ENCODE measurements at places on chromosomes 13 and 19. TPM values are rescaled to one million over a fixed set of nuclear protein-coding genes. Genes with fewer than 3 reads are reported as not detected.

DNA sequence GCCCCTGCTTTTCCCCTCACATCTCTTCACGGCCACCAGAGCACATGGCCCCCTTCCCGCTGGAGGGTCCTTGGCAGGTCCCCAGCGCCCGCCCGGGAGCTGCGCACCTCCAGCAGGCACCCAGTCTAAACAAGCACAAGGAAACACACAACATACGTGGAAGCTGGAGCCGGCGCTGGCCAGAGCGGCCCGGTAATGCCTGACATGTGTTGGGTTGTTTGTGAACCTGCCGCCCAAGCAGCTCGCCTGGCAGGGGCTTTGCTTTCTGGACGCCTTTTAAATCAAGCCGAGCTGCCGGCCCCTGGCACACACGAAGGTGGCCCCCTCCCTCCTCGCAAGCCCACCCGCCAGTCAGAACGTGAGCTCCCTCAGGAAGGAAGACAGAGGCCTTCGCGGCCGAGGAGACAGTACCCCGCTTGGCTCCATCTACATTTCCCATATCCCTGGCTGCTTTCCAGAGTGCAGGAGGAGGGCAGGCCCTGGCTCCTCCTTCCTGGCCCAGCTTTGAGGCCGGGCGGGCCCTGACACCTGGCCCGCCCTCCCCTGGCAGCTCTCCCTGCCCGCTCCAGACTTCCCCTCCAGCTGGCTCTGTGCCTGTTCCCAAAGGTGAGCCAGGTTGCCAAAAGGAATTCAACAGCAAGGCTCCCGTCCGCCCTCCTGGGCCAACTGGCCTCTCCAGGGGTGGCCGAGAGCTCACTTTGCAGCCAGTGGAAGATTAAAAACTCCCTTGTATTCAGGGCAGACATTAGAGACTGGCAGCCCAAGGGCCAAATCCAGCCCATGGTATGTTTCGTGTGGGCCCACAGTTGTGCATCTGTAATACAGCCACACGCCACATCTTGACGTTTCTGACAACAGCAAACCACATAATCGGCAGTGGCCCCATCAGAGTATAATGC, 28.7 kb downstream of the COMP start:
- no peak for DNase-seq

GRCh38 chr19:55544776-55545439, 435 bp downstream of the SBK3 start:
- DNase-seq = no peak

SLC15A1 gene
- not detected for total RNA-seq

DNA sequence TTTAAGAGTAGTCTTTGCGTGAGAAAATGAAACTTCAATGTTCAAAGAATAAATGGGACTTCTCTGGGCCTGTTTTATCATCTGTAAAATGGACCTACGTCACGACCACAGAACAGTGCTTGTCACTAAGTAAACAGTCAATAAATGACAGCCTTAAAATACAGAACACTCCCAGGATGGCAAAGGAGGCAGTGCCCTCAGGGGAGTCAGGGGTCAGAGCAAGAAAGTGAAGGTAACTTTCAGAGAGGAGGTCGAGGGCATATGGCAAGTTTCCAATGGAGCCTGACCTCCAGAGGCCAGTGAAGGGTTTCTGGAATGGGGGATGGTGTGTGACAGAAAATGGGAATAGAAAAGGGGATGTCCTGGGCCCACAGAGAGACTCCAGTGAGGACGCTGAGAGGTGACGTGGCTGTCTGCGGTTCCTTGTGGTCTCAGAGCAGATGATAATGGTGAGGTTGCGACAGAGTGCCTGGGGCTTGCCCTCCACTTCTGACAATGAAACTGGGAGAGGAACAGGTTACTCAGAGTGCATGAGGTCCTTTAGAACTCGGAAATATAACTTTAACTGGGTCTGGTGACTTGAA, 91.8 kb downstream of the UBL3 start:
- DNase-seq = peak; percentile 84

DNA sequence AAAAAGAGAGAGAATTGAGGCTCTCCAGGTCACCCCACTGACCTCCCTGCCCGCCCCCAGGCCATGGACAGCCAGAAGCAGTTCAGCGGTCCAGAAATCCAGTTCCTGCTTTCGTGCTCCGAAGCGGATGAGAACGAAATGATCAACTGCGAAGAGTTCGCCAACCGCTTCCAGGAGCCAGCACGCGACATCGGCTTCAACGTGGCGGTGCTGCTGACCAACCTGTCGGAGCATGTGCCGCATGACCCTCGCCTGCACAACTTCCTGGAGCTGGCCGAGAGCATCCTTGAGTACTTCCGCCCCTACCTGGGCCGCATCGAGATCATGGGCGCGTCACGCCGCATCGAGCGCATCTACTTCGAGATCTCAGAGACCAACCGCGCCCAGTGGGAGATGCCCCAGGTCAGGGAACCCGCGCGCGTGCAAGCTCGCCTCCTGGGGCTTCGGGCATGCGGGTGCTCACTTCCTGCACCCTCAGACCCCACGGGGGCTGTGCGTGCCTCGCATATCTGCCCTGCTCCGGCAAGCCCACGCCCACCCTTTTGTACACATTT, 56.6 kb downstream of the MAP4K1 start:
- no peak for DNase-seq

CYP4F22 gene
- total RNA-seq = 1.5 TPM

PSG1 gene
- not detected for total RNA-seq

KCTD4 gene
- not detected for total RNA-seq

- no peak for DNase-seq
Measured at GRCh38 chr13:27797228-27797624, 4.9 kb downstream of the GSX1 start.

GRCh38 chr13:91141543-91142061, 205.9 kb upstream of the MIR17HG start:
- DNase-seq = no peak

DPF1 gene
- 0.47 TPM for total RNA-seq

DNA sequence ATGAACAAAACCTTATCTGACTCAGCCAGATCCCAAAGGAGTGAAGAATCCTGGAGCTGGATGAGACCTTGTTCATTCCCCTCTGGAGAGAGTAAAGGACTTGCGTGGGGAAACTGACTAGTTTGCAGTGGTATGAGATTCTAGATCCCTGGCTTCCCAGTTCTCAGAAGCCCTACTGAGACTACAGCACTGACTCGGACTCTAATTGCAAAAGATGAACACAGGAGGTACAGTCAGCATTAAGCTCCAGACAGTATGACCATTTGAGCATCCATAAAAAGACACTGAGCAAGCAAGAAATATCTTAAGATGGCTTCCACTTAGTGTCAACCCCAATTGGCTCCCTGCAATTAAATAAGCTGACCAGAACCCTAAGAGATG, 6.8 kb downstream of the ZC3H4 start:
- no peak for DNase-seq

- no peak for DNase-seq
Measured at GRCh38 chr13:40330950-40331349, 335.5 kb downstream of the FOXO1 start.

GRCh38 chr13:44331912-44332851, 41.4 kb upstream of the SERP2 start:
- no peak for DNase-seq

WASF3 gene
- 0.09 TPM for total RNA-seq

CHAF1A gene
- total RNA-seq = 78.3 TPM

DNA sequence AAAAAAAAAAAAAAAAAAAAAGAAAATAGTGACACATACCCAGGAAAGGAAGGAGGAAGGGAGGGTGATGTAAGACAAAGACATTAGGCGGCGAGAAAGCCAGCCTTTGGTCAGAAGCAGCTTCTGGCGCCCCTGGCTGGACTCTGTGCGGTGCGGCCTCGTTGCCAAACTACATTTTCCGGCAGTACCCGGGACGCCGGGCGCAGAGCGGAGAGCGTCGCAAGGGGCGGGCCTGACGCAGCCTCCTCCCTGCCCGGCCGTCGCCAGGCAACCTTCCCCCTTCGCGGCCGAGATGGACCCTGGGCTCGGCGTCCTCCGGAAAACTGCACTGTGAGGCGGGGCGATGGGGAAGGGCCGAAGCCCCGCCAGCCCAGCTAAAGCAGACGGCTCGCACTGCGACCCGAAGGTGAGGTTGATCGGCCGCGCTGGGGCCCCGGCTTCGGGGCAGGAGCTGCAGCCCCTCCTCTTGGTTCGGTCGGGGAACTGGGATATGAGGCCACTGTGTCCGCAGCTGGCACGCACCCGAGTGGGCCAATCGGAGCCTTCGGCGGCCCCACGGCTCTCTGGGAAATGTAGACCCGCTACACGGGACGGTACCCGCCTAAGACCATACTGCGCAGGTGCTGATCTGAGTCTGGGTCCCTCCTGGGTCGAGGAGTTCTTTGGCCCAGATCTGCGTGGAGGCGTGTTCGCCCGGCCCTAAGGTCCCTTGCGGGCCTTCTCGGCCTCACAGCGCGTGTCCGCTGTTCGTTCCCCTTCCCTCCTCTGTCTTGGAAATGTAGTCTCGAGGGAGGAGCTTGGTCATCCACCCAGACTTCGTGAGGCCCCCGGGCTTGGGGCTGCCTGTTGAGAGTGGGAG, 2.3 kb upstream of the MZF1 start:
- peak; percentile 92 for DNase-seq

DNA sequence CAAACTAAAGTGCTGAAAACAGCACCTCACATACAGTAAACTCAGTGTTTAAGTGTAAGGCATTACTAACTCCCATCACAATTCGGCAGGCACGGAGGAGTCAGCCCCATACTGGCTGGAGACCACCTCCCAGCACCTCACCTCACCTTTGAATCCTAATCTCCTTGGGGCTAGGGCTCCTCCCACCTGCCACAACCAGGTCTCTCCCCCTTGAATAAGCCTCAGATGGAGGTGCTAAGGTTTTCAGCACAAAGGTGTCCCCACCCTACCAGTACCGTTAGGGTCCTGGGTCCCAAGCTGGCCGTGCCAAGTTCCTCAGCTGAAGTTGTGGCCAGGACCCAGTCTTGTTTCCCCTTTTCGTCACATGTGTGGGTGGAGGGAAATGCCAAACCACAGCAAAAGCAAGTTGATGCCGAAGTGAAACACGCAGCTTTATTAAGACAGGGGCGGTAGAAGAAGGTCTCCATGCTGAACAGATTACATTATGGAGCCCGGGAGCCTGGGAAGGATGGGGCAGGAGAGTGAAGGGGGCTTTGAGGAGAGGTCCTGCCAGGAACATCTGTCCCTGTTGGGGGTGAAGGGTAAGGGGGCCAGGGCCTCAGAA, at the start of gene IGFLR1:
Gene IGFLR1 (minus strand): TSS at position 332 of the 604 bp plus-strand sequence. CDS start 1,272 bp downstream, outside the sequence.
- DNase-seq = peak; percentile 94

GRCh38 chr19:17754634-17755442, 3.6 kb downstream of the FCHO1 start:
- DNase-seq = peak; percentile 51

- DNase-seq = no peak
Measured at GRCh38 chr13:111893071-111893606, 173.8 kb upstream of the SOX1 start.

- DNase-seq = no peak
Measured at GRCh38 chr19:29413435-29413834, 112.4 kb upstream of the VSTM2B start.

- DNase-seq = no peak
Measured at GRCh38 chr19:11019824-11020223, 59.0 kb downstream of the SMARCA4 start.

- DNase-seq = no peak
Measured at GRCh38 chr13:47117268-47117667, 220.4 kb upstream of the HTR2A start.

DNA sequence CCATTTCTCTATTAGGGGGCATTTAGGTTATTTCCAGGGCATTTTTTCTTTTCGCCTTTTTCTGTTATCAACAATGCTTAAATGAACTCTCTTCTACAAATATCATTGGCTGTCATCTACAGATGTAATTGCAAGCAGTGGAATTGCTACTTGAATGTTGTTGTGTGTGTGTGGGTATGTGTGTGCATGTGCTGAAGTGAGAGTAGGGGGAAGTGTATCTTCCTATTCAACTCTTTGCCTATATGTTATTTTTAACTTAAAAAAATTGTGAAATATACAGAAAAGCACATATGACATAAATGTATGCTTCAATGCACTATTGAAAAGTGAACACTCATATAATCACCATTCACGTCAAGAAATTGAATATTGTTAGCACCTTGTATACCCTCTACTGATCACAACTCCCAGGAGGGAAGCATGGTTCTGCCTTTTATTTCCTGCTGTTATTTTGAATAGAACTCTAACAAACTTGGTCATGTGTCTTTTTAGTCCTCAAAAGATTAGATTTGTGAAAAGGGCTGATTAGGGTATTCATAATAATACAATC, 24.7 kb downstream of the WDFY2 start:
- DNase-seq = no peak

GRCh38 chr13:28324181-28324789, 170.6 kb downstream of the FLT1 start:
- DNase-seq = peak; percentile 73

Measured in activated CD8-positive, alpha-beta T cell treated with anti-CD3 and anti-CD28 coated beads for 36 hours (primary cell).